ENCODE measurements at places on chromosomes 7 and 10. TPM values are rescaled to one million over a fixed set of nuclear protein-coding genes. Genes with fewer than 3 reads are reported as not detected.

SLIT1 gene
- total RNA-seq, result 1.1 TPM

PTPN20 gene
- 0.96 TPM for total RNA-seq

CALML5 gene
- 0.23 TPM for total RNA-seq

CDC14C gene
- total RNA-seq, result not detected

- peaks cover 9% of the 10 kb centered on the region for H3K36me3 ChIP-seq
- DNase-seq, result no peak
- peaks cover 14% of the 10 kb centered on the region for H3K4me1 ChIP-seq
- H3K27ac ChIP-seq, result no peak overlapping the region
- peak overlapping the region; percentile 70 for H3K4me3 ChIP-seq
- peaks cover 34% of the 10 kb centered on the region for H3K27me3 ChIP-seq
These were observed 1.5 kb downstream of the ABCB4 start for GRCh38 chr7:87473986-87474385.

GRCh38 chr7:146002008-146002407, 114.6 kb upstream of the CNTNAP2 start:
- no peak overlapping the region for H3K27ac ChIP-seq

DNA sequence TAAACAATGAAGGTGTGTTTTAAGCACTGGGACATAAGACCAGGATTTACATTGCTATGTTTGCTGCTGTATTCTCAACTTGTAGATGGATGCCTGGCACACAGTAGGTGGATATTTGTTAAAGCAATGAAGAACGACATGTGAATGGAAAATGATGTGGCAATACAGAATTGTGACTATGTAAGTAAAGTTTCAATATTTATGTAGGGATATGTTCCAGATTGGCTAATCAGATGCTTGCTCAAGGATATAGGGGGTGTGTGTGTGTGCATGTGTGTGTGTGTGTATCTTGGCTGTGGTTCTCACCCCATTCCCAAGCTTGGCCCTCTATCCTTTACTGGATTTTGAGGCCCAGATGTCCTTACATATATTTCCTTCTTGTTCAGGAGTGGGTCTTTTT, 42.7 kb upstream of the LAMB1 start:
- no peaks in the 10 kb centered on the region for H3K4me1 ChIP-seq
- no peak overlapping the region for H3K27ac ChIP-seq

GRCh38 chr10:60189861-60190475, 199.7 kb downstream of the ANK3 start:
- DNase-seq, result no peak
- H3K4me3 ChIP-seq, result no peak overlapping the region
- no peaks in the 10 kb centered on the region for H3K36me3 ChIP-seq
- H3K27me3 ChIP-seq, result no peaks in the 10 kb centered on the region

DNA sequence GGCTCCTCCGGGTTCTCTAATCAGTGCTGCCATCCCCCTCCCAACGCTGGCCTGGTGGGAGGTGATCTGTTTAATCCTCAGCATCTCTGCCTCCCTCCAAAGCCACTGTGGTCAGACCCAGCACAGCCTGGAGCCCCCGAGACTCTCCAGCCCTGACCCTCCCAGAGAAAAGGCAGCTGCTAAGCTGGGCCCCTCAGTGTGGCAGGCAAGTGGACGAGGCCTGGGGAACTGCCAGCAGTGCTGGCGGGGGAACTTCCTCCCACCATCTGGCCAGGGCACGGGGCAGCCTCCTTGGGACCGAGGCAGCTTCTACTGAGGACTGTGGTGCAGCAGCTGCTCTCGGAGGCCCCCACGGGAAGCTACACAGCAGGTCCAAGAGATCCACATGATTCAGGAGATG, 51.1 kb downstream of the DPYSL4 start:
- H3K4me1 ChIP-seq, result no peaks in the 10 kb centered on the region
- H3K4me3 ChIP-seq, result no peak overlapping the region
- no peak for DNase-seq
- no peak overlapping the region for H3K27ac ChIP-seq
- no peaks in the 10 kb centered on the region for H3K27me3 ChIP-seq
- H3K36me3 ChIP-seq, result no peaks in the 10 kb centered on the region

- H3K36me3 ChIP-seq, result no peaks in the 10 kb centered on the region
- no peak overlapping the region for H3K27ac ChIP-seq
- 0 out of 2 replicates have a peak, but pooled peaks cover 3% of the 10 kb centered on the region for H3K4me1 ChIP-seq
- H3K27me3 ChIP-seq, result no peaks in the 10 kb centered on the region
- H3K4me3 ChIP-seq, result no peak overlapping the region
- no peak for DNase-seq
These were observed 105.8 kb downstream of the BMPER start for GRCh38 chr7:34011017-34011695.

- no peak overlapping the region for H3K4me3 ChIP-seq
- peaks cover 34% of the 10 kb centered on the region for H3K36me3 ChIP-seq
- no peaks in the 10 kb centered on the region for H3K4me1 ChIP-seq
These were observed 382.6 kb upstream of the SHH start for GRCh38 chr7:156194813-156195212.

GRCh38 chr10:67869996-67870395, 14.5 kb upstream of the SIRT1 start:
- H3K4me3 ChIP-seq, result no peak overlapping the region
- peaks cover under 1% of the 10 kb centered on the region for H3K4me1 ChIP-seq
